ENCODE measurements at places on chromosomes 2 and 18. TPM values are rescaled to one million over a fixed set of nuclear protein-coding genes. Genes with fewer than 3 reads are reported as not detected.

- DNase-seq = no peak
These were observed 465.6 kb upstream of the TRIB2 start for GRCh38 chr2:12251121-12251520.

- no peak for DNase-seq
These were observed 42.2 kb downstream of the TWIST2 start for GRCh38 chr2:238890131-238890530.

- DNase-seq = no peak
These were observed 76.3 kb upstream of the MGAT4A start for GRCh38 chr2:98807221-98807620.

DNA sequence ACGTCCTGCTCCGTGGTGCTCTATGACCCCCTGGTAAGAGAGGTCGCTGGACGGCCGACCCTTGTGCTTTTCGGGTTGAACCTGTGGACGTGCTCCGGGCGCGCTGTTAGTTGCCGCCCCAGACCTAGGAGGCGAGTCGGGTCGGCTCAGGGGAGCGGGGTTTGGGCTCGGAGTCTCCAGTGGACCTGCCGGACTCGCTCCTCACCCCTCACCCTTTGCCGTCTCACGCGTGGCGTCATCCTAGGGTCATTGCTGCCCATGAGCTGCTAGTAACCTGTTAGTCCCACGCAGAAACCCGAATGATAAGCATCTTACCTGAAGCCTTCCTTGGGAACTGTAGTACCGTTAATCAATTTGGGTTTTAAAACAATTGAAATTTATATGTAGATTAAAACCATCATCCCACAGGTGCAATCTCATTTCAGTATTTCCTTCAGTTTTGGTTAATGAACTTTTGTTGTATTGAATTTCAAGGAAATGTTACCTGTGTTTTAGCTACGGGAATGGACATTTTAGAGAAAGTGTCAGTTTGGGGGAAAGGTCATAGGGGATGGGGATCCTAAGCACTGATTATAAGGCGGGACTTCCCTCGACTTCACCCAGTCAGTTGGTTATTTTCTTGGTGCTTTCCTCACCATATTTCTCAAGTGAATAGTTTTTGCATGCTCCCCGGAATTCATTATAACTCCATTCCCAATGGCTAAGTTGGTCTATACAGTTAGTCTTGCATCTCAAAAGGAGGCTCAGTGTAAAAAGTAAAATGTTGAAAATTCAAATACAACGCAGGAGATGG, 536 bp downstream of the ELP2 start:
- no peak for DNase-seq

GRCh38 chr2:12048550-12048949, 302.1 kb downstream of the LPIN1 start:
- no peak for DNase-seq

GRCh38 chr2:222064286-222064685, 234.5 kb downstream of the PAX3 start:
- no peak for DNase-seq

DNA sequence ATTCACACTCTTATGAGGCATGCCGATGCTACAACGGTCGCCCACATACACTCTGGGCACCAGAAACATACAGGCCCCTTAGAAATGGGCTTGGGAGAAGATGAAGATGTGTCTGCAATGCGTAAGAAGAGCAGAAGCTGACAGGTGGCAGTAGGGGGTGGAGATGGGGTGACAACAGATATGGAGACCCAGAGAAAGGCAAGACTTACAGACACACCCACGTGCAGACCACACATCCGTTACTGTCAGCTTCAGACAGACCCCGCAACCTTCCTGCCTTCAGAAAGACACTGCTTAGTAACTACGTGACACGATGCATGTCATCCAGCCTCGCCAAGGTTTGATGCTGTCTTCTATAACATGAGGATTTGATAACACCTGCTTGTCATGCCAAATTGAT, 89.5 kb downstream of the ZFP36L2 start:
- no peak for DNase-seq

GRCh38 chr2:9037166-9037565, 33.7 kb upstream of the MBOAT2 start:
- DNase-seq = no peak

DNA sequence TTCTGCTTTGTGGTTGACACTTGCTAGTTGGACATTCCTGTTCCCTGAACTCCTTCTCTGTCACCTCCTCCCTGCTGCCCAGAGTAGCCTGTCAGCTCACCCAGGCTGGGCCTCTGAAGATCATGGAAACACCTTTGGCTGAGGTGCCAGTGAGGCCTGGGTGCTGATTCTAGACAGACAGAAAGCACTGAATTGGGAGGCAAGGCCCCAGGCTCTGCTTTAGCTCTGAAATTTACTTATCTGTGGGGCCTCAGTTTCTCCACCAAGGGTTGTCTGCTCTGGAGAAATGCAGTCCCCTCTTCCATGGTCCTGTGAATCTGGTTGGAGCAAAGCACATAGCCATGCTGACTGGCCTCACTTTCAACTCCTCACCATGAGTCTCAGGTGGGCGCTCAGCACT, 104.6 kb upstream of the SIX3 start:
- no peak for DNase-seq

GRCh38 chr2:122180972-122181371, 425.5 kb downstream of the TSN start:
- peak; percentile 45 for DNase-seq

GRCh38 chr2:197500503-197501131, 438 bp downstream of the HSPE1 start:
- no peak for DNase-seq

- DNase-seq = no peak
These were observed 171.2 kb downstream of the ANTXR1 start for GRCh38 chr2:69184224-69184623.

GRCh38 chr2:135299658-135300244, 231.3 kb downstream of the ZRANB3 start:
- peak; percentile 58 for DNase-seq

DNA sequence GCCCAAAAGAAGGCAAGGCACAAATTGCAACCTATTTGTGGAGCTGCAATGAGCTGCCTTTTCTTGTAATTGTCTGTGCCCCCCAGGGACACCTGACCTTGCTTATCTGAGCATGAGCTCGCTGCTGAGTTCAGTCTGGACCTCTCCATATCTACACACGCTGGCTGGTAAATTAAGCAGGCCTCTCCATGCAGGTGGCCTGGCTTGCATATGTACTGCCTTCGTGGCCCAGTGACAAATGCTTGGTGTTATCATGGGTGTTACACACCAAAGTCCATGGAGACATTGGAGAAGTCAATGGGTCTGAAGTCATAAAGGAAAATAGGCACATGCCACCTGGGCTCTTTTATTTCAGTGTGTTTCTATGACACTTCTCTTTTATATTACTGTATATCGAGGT, 121.2 kb downstream of the IRS1 start:
- no peak for DNase-seq

Gene HTR2B
- total RNA-seq = 1.7 TPM

Gene SERPINB10
- total RNA-seq = 0.60 TPM

Gene D2HGDH
- total RNA-seq = 15.4 TPM

Gene CFAP210
- not detected for total RNA-seq

Gene TMBIM1
- total RNA-seq = 154 TPM

Gene RASGRP3
- 13.4 TPM for total RNA-seq

Gene NFATC1
- not detected for total RNA-seq

All from RPMI7951 (cell line).